Coronary artery (tissue), 2 donors: ENCODE measurements at places on chromosomes 12 and 14.
A peak's percentile ranks its signal among the peaks of the same experiment; 100 is the strongest.

- no peak for DNase-seq
Measured at GRCh38 chr12:124399622-124400021, 104.7 kb downstream of the RFLNA start.

- no peak for DNase-seq
Measured at GRCh38 chr14:75217508-75218206, 41.2 kb upstream of the TMED10 start.

- DNase-seq, result no peak
Measured at GRCh38 chr14:20719777-20720176, 25.9 kb upstream of the EDDM3A start.

- DNase-seq, result peak; percentile 55
Measured at GRCh38 chr14:104016873-104017650, 68.4 kb upstream of the ASPG start.

DNA sequence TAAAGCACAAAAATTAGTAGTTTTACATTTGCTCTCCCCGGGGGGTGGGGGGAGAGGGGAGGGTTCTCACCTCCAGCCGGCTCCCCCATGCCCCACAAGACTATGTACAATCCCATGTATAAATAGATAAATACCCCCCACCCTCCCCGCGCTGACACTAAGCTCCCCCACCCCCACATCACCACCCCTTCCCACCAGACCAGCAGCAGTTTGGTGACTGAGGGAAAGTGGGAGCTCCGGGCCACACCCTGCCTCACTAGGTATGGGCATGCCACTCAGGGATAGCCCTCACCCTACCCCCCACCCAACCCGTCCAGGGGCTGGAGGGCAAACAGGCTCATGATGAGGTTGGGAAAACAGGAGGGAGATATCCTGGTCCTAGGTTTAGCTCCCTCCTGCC is 1.9 kb upstream of the PRKAG1 start:
- peak; percentile 71 for DNase-seq
